IPS-NIHi11 (cell line): ENCODE measurements at places on chromosomes 5 and 9.

GRCh38 chr5:9176641-9177040 lies 369.2 kb downstream of the SEMA5A start:
- no peak for DNase-seq

DNA sequence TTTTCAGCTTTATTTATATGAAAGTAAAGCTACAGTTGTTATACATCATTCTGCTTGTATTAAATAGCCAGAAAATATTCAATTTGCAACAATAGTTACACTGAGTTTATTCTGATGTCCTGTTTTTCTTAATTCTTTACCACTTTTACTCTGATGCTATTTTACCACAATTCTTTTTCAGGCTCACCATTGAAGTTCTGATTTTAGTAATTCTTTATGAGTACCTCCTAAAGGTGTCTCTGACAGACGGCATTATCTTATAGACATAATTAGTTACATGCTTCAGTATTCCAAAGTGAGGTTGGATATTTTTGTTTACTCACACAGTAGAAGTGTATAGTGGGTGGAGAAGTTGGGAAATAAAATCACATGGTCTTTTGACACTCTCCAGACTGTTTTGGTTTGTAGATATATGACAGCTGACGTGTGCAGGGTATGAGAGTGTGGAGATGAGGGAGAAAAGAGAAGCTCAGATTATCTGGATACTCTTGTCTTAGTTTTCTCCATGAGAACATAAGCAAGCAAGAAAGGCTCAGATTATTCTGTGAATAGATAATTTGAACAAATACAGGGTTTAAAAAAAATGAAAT lies 97.4 kb downstream of the FBXO4 start:
- DNase-seq: no peak

GRCh38 chr9:129504404-129504803 lies 116.5 kb downstream of the C9orf50 start:
- DNase-seq: no peak

DNA sequence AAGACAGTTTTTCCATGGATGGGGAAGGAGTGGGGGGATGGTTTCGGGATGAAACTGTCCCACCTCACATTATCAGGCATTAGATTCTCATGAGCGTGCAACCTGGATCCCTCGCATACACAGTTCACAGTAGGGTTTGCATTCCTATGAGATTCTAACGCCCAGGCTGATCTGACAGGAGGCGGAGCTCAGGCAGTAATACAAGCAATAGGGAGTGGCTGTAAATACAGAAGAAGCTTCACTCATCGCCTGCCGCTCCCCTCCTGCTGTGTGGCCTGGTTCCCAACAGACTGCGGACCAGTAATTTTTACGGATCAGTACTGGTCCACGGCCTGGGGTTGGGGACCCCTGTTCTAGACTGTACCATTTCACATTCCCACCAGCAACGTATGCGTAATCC lies 68.3 kb upstream of the OTULINL start:
- DNase-seq: no peak

DNA sequence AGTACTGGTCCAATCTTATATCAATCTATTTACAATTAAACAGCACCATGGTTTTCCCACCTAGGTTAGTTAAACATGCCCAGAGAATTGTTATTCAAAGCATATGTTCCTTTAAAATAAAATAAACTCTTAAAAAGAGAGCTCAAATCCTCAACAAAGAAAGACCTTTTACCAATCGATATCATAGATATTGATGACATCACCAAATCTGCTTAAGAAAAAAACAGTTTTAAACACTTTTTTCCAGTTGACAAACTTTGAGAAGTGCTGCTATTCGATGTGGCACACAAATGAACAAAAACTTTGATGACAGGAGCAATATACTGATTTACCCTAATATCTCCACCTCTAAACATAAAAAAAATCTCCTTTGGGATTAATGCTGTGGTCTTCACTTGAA lies 15.7 kb downstream of the EFCAB9 start:
- no peak for DNase-seq

DNA sequence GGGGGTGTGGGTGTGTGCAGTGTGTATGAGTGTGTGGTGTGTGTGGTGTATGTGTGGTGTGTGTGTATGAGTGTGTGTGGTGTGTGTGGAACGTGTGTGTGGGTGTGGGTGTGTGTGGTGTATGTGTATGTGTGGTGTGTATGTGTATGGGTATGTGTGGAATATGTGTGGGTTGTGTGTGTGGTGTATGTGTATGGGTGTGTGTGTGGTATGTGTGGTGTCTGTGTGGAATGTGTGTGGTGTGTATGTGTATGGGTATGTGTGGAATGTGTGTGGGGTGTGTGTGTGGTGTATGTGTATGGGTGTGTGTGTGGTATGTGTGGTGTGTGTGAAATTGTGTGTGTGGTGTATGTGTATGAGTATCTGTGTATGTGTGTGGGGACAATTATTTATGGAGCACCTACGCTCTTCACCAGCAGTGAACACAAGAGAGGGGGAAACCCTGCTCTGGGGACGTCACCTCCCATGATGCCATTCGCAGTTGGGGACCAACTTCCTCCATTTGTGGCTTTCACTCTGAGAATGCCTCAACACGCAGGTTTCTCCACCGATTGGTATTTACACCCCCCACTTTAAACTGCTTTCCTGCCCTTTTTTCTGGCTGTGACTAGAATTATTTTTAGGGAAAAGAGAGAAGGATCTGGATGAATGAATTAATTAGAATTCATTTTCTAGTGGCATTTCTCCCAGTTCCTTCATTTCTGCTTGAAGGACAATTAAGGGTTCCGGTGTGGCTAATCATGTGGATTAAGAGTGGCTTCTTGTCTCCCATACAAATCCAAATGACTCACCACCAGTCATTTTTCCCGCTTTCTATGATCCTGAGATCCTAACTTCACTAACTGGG lies 238.1 kb downstream of the ROR2 start:
- no peak for DNase-seq

DNA sequence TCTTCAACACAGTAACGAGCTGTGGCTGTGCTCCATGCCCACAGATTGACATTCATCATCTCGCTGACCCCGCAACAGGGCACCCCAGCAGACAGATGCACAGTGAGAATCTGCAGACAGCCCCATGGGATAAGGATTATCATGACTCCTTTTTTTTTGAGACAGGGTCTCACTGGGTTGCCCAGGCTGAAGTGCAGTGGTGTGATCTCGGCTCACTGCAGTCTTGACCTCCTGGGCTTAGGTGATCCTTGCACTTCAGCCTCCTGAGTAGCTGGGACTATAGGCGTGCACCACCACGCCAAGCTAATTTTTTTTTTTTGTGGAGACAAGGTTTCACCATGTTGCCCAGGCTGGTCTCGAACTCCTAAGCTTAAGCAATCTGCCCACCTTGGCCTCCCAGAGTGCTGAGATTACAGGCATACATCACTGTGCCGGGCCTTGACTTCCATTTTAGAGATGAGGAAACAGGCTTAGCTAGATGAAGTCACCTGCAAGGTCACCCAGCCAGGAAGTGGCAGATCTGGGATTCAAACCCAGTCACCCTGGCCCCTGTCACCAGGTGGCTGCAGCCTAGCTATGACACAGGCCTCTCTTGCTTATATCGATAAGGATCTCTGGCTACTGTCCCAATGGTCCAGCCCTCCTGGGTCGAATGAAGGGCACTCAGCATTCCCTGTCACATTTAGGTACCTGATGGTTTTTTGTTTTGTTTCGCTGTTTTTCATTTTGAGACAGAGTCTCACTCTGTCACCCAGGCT lies 5.1 kb downstream of the AIF1L start:
- DNase-seq: no peak

GRCh38 chr5:172832383-172833315 lies 1.4 kb upstream of the ERGIC1 start:
- no peak for DNase-seq

- no peak for DNase-seq
Observed at GRCh38 chr9:135609366-135609955, 29.9 kb downstream of the GLT6D1 start.

- no peak for DNase-seq
Observed at GRCh38 chr9:13282998-13283397, 3.5 kb upstream of the MPDZ start.

DNA sequence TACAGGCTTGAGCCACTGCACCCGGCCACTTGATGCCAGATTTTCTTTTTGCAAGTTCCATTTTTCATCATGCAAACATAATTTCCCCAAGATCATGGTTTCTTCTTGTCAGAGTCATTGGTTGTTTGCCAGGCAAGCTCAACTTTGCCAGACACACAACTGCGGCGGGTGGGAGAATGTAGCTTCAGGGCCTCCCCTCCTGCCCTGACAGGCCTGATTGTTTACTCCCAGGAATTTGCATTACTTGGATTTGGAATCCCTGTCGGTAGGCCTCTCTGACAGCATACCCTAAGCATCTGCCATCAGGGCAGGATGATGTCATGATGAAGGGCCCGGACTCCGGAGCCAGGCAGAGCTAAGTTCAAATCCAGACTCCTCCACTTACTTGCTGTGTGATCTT lies 15.1 kb downstream of the RPS14 start:
- peak; percentile 33 for DNase-seq

- DNase-seq: no peak
Observed at GRCh38 chr9:90921104-90921503, 119.5 kb downstream of the SYK start.

DNA sequence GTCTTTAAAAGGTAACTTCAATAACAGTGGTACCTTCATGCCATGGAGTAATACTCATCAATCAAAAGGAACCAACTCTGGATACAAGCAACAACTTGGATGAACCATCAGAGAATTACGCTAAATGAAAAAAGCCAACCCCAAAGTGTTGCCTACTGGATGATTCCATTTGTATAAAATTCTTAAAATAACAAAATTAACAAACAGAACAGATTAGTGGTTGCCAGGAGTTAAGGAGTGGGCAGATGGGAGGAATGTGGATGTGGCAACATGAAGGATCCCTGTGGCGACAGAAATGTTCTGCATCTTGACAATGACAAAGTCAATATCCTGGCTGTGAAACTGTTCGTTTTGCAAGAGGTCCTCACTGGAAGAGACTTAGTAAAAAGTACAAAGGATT lies 50.5 kb downstream of the SPTLC1 start:
- no peak for DNase-seq

DNA sequence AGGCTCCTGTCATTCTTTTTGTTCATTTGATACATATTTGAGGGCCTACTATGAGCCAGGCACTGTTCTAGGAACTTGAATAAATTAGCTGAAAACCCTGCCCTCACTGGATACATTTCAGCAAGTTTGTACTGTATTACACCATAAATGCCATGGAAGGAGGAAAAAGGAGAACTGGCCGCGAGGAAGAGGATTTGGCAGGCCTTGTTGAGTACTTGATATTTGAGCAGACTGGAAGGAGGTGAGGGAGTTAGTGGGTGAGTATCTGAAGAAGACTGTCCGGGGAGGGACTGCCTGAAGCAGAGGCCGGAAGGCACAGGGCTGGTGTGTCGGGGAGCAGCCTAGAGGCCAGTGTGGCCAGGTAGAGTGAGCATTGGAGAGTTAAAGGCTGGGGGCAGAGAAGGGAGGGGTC lies 4.5 kb downstream of the SNX30 start:
- no peak for DNase-seq

DNA sequence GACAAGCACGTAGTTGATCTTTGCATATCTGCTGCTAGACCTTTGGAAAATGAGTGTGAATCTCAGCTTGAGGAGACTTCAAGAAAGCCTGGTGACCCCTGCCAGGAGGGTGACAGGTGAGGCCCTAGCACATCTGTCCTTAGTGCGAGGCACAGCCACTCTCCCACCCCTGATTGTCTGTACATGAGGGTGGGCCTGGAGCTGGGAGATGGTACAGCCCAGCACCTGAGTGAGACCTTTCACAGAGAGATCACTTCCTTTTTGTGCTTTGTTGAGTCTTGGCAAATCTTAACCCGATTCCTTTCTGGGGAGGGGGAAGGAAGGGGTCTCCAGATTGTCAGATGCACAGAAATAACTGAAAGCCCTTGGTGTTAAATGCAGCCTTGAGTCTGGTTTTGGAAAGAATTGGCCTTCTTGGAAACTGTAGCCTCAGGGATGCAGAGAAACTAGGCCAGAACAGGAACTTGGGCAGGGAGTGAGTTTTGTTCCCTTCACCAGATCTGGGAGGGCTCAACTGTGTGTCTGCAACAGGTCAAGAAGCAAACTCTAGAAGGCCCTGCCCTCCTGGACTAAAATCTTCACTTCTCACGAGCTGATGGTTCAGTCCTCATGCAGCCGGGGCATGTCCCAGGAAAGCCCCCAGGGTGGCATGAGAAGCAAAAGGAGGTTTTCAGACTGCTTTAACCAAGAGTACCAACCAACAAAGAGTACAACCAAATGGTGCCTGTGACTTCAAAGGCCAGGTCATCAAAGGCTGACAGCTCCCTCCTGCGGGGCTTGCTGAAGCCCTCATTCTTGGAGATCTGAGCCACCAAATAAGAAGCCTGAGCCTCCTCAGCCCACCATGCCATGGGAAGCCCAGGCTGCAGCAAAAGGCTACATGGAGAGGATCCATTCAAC lies 20.8 kb upstream of the SEMA4D start:
- DNase-seq: no peak

GRCh38 chr5:1951165-1951816 lies 68.6 kb upstream of the IRX4 start:
- DNase-seq: no peak

GRCh38 chr5:143054480-143054941 lies 284.3 kb downstream of the ARHGAP26 start:
- no peak for DNase-seq

GRCh38 chr9:120942186-120943001 lies 15.8 kb upstream of the TRAF1 start:
- peak; percentile 50 for DNase-seq

- no peak for DNase-seq
Observed at GRCh38 chr5:81315830-81316229, 14.4 kb downstream of the ZCCHC9 start.

GRCh38 chr5:102772273-102772672 lies 17.2 kb downstream of the PAM start:
- DNase-seq: no peak

GRCh38 chr5:169036079-169036805 lies 264.7 kb downstream of the SLIT3 start:
- no peak for DNase-seq

GRCh38 chr9:27365707-27366376 lies 68.9 kb upstream of the EQTN start:
- DNase-seq: no peak

DNA sequence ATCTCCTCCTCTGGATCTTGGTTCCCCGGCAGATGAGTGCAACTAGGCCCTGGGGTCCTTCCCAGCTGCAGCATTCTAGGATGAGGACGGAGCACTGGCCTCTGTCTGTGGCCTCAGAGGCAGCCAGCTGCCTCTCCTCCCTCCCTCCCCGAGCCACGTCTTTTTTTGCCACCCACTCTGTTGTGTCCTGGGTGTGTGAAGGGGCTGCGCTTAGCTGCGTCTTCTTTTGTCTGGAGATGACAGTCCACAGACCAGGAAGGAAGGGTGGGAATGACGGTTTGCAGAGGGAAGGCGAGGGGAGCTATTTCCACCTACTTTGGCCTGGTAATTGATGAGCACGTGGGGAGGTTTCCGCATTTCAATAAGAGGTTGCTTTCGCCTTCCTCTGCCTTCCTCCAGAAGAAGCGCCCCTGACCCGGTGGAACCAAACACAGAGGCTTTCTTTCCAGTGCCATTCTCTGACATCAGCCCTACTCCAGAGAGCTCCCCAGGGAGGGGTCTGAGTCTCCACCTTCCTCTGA lies 34.5 kb upstream of the GABRP start:
- DNase-seq: no peak

- no peak for DNase-seq
Observed at GRCh38 chr5:126523818-126524510, 71.1 kb downstream of the ALDH7A1 start.

- no peak for DNase-seq
Observed at GRCh38 chr5:150179019-150179620, 10.7 kb upstream of the SLC6A7 start.
